ENCODE measurements at places on chromosomes 16 and 17.

- no peak overlapping the region for H3K4me3 ChIP-seq
- H3K36me3 ChIP-seq = no peaks in the 10 kb centered on the region
- DNase-seq = no peak
- no peak overlapping the region for H3K27ac ChIP-seq
- no peaks in the 10 kb centered on the region for H3K4me1 ChIP-seq
- H3K27me3 ChIP-seq = peaks cover 20% of the 10 kb centered on the region
Measured at GRCh38 chr16:22624800-22625533, 114.3 kb downstream of the NPIPB5 start.

GRCh38 chr16:22023505-22023904 lies 15.6 kb downstream of the MOSMO start:
- H3K4me1 ChIP-seq = no peaks in the 10 kb centered on the region
- no peaks in the 10 kb centered on the region for H3K27me3 ChIP-seq
- no peak overlapping the region for H3K4me3 ChIP-seq
- no peak overlapping the region for H3K27ac ChIP-seq
- no peak for DNase-seq
- H3K36me3 ChIP-seq = no peaks in the 10 kb centered on the region

DNA sequence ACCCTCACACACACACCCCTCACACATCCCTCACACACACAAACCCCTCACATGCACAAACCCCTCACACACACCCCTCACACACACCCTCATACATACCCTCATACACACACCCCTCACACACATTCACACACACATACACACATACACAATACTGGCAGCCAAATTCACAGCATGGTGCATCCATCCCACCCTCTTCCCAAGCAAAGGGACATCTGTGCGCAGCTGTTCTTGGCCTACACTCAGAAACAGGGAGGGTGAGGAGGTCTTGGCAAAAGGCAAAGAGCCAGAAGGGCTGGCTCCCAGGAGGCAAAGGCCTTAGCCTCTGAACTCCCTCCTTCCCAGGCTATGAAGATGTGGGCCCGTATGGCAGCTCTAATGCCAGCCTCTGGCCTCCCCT lies 23.4 kb downstream of the C17orf67 start:
- H3K27ac ChIP-seq = no peak overlapping the region
- no peak for DNase-seq
- peaks cover 6% of the 10 kb centered on the region for H3K4me1 ChIP-seq

DNA sequence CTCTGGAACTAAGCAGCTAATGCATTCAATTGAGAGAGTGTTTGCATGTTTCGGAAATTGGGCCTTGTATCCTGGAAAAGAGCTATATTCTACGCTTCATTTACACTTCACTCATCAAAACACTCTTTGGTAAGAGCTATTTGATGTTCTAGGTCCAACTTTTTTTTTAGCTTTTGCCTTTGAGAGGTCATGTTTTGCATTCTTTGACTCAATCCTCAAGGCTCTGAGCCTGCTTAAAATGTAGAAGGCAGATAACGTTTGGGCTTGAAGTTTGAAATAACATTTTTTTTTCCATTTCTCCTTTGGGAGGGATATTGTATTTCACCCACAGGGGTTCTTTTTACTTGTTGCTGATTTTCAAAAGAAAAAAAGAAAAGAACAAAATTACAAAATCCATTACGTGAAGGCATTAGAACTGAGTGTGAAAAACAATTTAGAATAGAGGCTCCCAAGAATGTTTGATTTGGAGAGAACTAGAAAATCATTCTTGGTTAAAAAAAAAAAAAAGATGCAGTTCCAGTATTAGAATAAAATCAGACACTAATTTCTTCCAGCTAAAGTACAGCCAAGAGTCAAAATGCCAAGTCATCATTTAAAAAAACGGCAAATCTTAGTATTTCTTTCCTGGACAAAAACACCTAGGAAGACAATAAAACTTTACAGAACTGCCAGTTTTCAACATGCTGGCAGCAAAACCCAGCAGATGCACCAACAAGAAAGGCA lies 268.5 kb downstream of the GRIN2A start:
- DNase-seq = no peak
- H3K4me1 ChIP-seq = no peaks in the 10 kb centered on the region
- H3K4me3 ChIP-seq = no peak overlapping the region
- no peaks in the 10 kb centered on the region for H3K36me3 ChIP-seq

- no peak for DNase-seq
- no peak overlapping the region for H3K27ac ChIP-seq
- H3K4me3 ChIP-seq = no peak overlapping the region
- H3K36me3 ChIP-seq = peaks cover 96% of the 10 kb centered on the region
- no peaks in the 10 kb centered on the region for H3K4me1 ChIP-seq
- H3K27me3 ChIP-seq = no peaks in the 10 kb centered on the region
Measured at GRCh38 chr17:35715416-35715815, 16.0 kb upstream of the RASL10B start.

- no peak overlapping the region for H3K4me3 ChIP-seq
- H3K4me1 ChIP-seq = no peaks in the 10 kb centered on the region
- no peaks in the 10 kb centered on the region for H3K27me3 ChIP-seq
- H3K27ac ChIP-seq = no peak overlapping the region
Measured at GRCh38 chr17:17445925-17446665, 30.7 kb upstream of the MED9 start.

DNA sequence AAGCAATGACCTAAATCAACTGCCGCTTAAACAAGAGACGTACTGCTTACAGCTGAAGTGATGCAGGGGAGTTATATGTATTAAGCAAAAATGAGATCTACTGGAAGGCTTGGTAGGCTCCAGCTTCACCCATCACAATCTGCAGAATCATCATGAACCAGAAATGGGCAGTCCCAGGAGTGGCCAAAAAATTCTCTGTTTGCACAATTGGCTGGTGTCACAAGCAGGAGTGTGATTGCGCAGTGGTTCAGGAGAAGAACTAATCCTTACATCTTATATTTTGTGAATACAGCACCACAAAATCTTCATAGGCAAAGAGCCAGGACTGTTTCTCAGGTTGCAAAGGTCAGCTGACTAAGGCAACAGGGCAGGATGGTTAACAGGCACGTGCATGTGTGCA lies 75.9 kb downstream of the CES1 start:
- H3K36me3 ChIP-seq = no peaks in the 10 kb centered on the region
- H3K4me3 ChIP-seq = no peak overlapping the region
- peak overlapping the region; percentile 56 for H3K27ac ChIP-seq
- peak; percentile 57 for DNase-seq
- peaks cover 3% of the 10 kb centered on the region for H3K27me3 ChIP-seq
